ENCODE measurements at places on chromosomes 2 and 18. TPM values are rescaled to one million over a fixed set of nuclear protein-coding genes. Genes with fewer than 3 reads are reported as not detected.
A peak's percentile ranks its signal among the peaks of the same experiment; 100 is the strongest.

- no peak for ATAC-seq
Observed at GRCh38 chr18:62069556-62069955, 117.3 kb downstream of the PIGN start.

- ATAC-seq, result peak; percentile 64
Observed at GRCh38 chr2:145484448-145485097, 964.7 kb upstream of the ZEB2 start.

- no peak for ATAC-seq
Observed at GRCh38 chr2:29628862-29629261, 292.5 kb downstream of the ALK start.

GRCh38 chr2:113038291-113038690 is 14.4 kb downstream of the IL36B start:
- no peak for ATAC-seq

DNA sequence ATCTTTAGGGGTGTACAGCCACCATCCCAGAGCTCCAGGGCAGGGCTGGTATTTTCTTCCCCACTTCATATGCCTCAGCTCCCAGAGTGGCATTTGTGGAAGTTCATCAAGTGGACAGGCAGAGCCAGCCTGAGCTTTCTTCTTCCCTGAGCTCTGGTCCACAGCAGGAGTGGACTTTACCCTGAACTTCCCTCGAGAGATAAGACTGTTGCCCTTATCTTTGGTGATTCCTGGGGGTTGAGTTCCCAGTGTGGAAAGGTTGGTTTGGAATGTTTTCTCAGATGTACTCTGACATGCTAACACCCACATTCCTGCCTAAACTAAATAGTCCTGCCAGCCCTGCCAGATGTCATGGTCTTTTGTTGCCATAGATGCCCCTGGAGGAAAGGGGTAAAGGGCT is 62.0 kb upstream of the LGALSL start:
- ATAC-seq, result no peak

- ATAC-seq, result no peak
Observed at GRCh38 chr2:238138331-238139195, at the start of gene KLHL30. KLHL30 (plus strand) TSS chr2:238138668; CDS start chr2:238140755, 2,087 bp downstream.

DNA sequence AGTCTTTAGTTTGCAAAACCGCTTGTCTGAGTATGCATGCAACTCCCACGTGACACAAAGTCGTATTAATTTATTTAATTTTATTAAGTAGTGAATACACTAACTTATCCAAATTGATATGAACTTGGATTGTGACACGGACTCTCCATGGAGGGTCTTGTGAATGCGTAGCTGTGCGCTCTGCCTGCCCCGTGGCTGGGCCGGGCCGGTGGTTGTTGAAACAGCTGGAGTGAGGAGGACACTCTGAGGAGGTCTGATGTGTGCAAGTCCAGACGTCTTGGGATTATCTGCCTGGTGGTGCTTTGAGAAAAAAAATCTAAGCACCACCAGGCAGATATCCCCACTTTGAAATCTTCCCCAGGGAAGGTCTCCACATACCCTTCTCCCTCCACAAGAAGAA is 41.0 kb upstream of the RBM44 start:
- no peak for ATAC-seq

DNA sequence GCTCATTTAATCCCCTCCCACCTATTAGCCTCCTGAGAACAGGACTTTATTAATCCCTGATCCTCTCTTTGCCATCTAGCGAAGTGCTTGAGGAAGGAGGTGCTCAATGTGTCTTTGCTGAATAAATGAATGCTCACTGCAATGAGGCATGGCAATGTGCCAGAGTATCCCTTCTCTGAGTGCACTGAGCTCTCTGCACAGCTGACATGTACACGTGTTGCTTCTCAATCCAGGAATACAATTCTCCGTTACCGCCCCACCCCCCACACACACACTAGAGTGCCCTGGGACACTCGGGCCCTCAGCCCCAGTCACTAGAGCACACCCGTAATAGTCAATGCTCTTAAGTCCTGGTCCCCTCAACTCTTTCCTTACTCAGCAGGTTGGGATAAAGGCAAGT is 41.4 kb downstream of the FAM178B start:
- no peak for ATAC-seq

DNA sequence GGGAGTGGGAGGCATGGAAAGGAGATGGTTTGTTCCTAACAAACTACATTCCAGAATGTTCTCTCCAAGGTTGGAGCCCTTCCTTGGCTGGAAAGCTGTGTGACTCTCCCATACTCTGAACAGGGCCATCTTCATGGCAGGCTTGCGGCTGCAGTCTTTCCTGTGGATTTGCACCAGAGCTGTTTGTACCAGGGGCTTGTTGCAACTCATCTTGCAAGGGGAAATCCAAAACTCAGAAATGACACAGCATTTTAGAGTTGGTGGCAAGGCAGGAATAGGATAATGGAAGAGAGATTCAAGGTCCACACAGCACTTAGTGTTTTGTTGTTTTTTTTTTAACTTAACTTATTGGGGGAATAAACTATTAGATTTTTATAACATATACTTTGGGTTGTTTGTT is 73.7 kb upstream of the ZNF516 start:
- no peak for ATAC-seq

DNA sequence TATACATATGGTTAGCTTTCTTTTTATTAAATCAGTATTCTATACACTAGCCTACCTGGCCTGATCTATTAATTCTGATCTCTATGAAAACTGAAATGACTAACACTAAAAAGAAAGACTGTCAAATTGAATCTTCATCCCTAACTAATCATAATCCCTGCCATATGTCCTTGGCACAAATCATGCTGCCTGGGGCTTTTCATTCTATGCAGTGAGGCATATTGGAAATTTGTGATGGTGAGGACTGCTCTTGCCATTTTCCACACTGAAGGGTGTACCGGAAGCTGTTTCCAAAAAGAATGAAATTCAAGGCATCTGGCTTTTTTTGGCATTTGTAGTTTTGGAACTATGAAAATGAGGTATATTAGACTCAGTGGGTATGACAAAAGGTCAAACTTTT is 39.7 kb downstream of the RAPGEF4 start:
- ATAC-seq, result no peak

DNA sequence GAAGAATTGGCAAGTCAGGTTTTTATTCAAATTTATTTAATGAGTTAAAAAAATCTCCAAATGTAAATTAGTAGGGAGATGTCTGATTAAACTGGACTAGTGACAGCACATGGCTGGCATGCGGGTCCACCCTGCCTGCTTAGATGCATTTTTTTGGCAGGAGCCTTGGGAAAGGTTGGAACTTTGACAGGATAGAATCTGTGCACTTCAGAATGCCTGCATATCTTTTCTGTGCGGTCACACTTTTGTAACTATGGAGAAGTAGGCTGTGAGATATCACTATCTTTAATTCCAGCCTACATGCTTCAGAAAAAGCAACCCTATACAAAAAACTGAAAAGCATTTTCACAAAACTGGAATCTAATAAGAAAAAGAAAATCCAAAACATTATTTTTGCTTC is 317.8 kb downstream of the MBD2 start:
- no peak for ATAC-seq

GRCh38 chr2:29134933-29135332 is 19.7 kb downstream of the CLIP4 start:
- ATAC-seq, result no peak

- ATAC-seq, result no peak
Observed at GRCh38 chr2:42789751-42790150, 2.6 kb downstream of the HAAO start.

GRCh38 chr18:48412339-48412929 is 3.3 kb upstream of the ZBTB7C start:
- no peak for ATAC-seq

- ATAC-seq, result no peak
Observed at GRCh38 chr2:119122663-119123062, 35.9 kb downstream of the C1QL2 start.

DNA sequence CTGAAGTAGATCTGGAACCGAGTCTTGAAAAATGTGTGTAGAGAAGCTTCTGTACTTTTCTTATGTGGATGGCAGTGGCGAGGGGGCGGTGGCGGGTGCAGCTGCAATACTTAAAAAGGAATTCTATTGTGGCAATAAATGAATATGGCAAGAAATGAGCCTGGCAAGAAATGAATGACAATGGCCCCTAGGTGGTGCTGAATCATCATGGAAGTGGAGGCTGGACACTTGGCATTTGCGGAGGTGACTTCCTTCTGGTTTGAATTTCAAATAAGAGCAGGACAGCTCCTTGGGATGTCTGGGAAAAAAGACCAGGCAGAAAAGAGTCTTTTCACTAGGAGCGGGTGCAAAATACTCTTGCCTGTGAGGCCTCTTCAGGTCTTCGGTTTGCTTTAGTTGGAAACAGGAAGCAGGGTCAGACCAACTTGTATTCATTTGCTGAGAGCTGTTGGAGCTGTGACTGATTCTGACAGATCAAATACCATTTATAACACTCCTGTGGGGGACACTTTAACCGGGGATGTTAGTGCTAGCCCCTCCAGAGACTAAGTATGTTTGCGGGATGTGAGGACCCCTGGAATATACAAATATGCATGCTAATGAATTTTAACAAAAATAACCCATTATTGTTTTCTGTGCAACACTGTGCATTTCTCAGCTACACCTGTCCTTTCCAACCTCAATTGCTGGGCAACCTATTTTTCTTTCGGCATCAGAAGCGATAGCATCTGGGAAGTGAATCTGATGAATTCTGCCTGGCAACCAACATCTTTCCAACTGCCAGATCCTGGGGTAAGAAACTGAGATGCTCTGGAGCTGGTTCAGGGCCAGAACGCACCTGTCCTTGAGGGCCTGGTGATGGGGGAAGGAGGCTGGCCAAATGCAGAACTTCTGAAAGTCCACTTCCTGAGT is 35.4 kb downstream of the FASTKD2 start:
- peak; percentile 67 for ATAC-seq

DNA sequence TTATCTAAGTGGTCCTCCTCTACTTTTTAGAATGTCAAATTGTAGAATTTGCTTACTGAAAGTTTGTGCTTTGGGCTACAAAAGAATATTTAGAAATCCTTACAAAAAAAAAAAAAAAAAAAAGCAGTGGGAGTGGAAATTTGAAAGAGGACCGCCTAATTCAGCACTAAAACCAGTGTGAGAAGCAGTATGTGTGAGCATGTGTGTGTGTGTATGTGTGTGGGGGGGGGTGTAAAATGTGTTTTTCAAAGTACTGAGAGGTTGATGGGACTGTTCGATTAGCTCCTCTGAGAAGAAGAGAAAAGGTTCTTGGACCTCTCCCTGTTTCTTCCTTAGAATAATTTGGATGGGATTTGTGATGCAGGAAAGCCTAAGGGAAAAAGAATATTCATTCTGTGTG is at the start of gene VIT:
Gene VIT, plus strand, starts transcription at position 175 of the 400 bp plus-strand sequence. CDS start 19,664 bp downstream, outside the sequence.
- ATAC-seq, result no peak

DNA sequence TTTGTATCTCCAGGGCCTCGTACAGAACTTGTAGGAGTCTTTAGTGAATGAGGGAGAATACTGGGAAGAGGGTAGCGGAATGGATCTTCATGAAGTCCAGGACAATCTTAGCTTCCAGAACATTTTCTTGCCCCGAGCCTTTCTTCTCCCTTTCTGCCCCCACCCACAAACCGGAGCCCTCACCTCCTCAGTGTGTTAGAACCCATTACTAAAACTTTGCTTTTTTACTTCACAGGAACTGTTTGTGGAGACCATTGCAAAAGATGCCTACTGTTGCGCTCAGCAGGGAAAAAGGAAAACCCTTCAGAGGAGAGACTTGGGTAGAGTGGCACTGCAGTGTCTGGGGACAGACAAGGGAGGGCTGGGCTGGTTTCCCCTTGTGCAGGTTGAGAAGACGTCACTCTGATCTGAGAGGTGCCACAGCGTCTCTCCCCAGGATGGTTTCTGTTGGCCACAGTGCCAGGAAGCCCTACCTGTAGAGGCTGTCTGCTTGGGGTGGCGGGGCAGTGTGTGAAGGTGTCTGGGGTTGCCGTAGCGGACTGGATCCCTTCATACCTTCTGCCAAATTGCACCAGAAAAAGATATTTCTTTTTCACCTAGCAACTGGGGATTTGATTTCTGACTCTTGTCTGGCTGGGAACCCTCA is 786 bp downstream of the POLE4 start:
- no peak for ATAC-seq

GRCh38 chr2:8605351-8606065 is 76.3 kb upstream of the ID2 start:
- no peak for ATAC-seq

DNA sequence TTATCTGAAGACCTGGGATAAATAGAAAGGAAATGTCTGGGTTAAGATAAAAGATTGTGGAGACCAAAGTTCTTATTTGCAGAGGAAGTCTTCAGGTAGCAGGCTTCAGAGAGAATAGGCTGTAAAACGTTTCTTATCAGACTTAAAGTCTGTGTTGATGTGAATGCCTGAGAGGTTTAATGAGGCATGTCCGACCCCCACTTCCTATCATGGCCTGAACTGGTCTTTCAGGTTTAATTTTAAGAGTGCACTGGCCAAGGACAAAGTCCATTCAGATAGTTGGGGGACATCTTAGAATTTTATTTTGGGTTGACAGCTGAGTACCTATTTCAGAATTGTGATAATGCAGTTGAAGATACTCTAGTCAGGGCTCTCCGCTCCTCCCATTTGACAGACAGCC is 92.1 kb downstream of the ATL2 start:
- no peak for ATAC-seq

GRCh38 chr18:56637711-56638231 is 621 bp downstream of the TXNL1 start:
- ATAC-seq, result peak; percentile 62

- ATAC-seq, result no peak
Observed at GRCh38 chr2:54164106-54164505, 48.7 kb downstream of the ACYP2 start.

DNA sequence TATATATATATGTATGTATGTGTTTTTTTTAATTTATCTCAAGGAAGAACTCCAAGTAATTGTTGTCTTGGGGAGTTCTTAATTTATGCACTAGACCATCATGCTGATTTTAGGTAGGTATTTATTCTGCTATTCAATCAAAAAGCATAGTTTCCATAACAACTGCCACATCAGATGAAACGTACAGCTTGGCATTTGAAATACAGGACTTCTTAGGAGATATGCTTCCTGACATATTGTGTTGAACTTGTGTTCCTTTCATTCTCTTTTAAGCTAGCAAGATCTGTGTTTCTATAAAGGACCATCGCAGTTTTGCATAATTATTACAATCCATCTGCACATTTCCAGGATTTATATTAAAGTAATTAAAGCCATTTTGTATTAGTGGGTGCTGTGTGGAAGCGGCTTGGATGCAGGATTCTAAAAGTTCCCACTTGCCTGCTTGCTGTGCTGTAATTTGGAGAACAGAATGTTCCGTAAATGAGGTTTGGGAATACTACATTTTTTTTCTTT is 343.5 kb upstream of the FANCL start:
- ATAC-seq, result no peak

- no peak for ATAC-seq
Observed at GRCh38 chr18:69617888-69618287, 217.2 kb downstream of the DOK6 start.

EFR3B gene
- total RNA-seq, result 0.48 TPM

SPC25 gene
- total RNA-seq, result 6.0 TPM

WDR35 gene
- total RNA-seq, result 2.4 TPM

M1AP gene
- total RNA-seq, result 1.6 TPM

RAB17 gene
- 7.8 TPM for total RNA-seq

RUFY4 gene
- 0.12 TPM for total RNA-seq

Measured in esophagus mucosa (tissue), 1 donor.